ENCODE measurements at places on chromosomes 7 and 10. TPM values are rescaled to one million over a fixed set of nuclear protein-coding genes. Genes with fewer than 3 reads are reported as not detected.

DNA sequence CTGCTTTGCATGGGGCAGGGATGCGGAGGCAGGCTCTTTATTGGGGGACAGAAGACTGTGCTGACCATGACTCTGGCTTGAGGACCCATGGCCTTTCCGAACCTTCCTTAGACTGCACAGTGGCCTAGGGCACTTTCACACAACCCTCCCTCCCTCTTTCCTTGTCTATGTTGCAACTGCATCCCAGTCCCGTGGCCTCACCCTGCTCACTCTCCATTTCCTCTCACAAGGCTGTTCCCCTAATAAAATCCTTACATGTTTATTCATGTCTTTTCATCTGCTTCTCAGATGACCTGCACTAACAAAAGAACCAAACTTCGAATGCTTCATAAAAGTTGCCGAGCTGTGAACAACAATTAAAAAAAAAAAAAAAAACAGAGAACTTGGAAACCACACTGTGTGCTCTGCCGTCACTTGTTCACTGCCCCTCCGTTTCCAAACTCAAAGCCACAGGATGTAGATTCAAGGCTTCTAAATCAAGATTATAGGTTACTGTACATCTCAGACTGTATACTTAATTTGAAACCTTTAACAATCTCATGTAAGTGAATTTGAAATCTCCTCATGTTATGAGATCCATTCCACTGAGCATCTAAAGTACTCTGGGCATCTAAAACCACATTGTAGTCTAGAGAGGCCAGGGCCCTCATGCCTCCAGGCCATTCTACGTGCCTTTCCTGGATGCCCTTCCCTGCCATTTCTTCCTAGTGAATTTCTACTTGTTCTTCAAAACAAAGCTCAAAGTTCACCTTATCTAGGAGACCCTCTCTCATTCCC, 265.9 kb downstream of the SNX13 start:
- peaks cover 12% of the 10 kb centered on the region for H3K27me3 ChIP-seq
- H3K36me3 ChIP-seq, result no peaks in the 10 kb centered on the region
- no peak overlapping the region for H3K27ac ChIP-seq
- no peaks in the 10 kb centered on the region for H3K4me1 ChIP-seq

GRCh38 chr7:27134392-27134791, 3.8 kb upstream of the HOXA4 start:
- H3K36me3 ChIP-seq, result peaks cover under 1% of the 10 kb centered on the region
- DNase-seq, result peak; percentile 62
- peaks cover 14% of the 10 kb centered on the region for H3K4me1 ChIP-seq
- no peak overlapping the region for H3K27ac ChIP-seq

Gene STEAP1
- total RNA-seq, result 1.1 TPM

GRCh38 chr10:95864906-95865813, 42.6 kb upstream of the CC2D2B start:
- peak overlapping the region; percentile 71 for H3K27ac ChIP-seq
- peak; percentile 88 for DNase-seq
- no peaks in the 10 kb centered on the region for H3K27me3 ChIP-seq
- peaks cover 30% of the 10 kb centered on the region for H3K4me1 ChIP-seq
- H3K36me3 ChIP-seq, result peaks cover 13% of the 10 kb centered on the region
- H3K4me3 ChIP-seq, result peak overlapping the region; percentile 22

DNA sequence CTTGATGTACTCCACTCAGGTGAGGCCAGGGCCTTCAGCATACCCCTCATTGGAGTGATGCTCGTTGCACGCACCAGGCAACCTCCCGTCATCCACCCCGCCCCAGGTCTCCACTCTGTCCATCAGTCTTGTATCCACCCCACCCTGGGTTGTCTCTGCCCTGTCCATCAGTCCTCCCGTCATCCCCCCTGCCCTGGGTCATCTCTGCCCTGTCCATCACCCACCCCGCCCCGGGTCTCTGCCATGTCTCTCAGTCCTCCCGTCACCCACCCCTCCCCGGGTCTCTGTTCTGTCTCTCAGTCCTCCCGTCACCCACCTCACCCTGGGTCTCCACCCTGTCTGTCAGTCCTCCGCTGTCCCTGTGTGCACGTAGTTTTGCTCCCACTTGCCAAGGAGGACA, 59.9 kb downstream of the WDR37 start:
- no peak overlapping the region for H3K4me3 ChIP-seq
- H3K27ac ChIP-seq, result no peak overlapping the region
- DNase-seq, result no peak
- peaks cover 34% of the 10 kb centered on the region for H3K4me1 ChIP-seq

Gene CYP3A4
- total RNA-seq, result not detected

- H3K36me3 ChIP-seq, result no peaks in the 10 kb centered on the region
- H3K27ac ChIP-seq, result no peak overlapping the region
- peak; percentile 88 for DNase-seq
- H3K27me3 ChIP-seq, result peaks cover 2% of the 10 kb centered on the region
Observed at GRCh38 chr7:138865843-138866242, 67.8 kb upstream of the ATP6V0A4 start.

Gene WEE2
- not detected for total RNA-seq

Gene PALD1
- total RNA-seq, result 2.1 TPM

- H3K27ac ChIP-seq, result no peak overlapping the region
- H3K4me1 ChIP-seq, result no peaks in the 10 kb centered on the region
- no peak for DNase-seq
- no peak overlapping the region for H3K4me3 ChIP-seq
- H3K36me3 ChIP-seq, result no peaks in the 10 kb centered on the region
Observed at GRCh38 chr7:31788445-31788844, 101.4 kb downstream of the PPP1R17 start.

GRCh38 chr7:101586906-101587677, 42.0 kb downstream of the MYL10 start:
- no peak for DNase-seq
- H3K4me1 ChIP-seq, result no peaks in the 10 kb centered on the region
- no peaks in the 10 kb centered on the region for H3K27me3 ChIP-seq
- no peak overlapping the region for H3K4me3 ChIP-seq
- no peaks in the 10 kb centered on the region for H3K36me3 ChIP-seq

DNA sequence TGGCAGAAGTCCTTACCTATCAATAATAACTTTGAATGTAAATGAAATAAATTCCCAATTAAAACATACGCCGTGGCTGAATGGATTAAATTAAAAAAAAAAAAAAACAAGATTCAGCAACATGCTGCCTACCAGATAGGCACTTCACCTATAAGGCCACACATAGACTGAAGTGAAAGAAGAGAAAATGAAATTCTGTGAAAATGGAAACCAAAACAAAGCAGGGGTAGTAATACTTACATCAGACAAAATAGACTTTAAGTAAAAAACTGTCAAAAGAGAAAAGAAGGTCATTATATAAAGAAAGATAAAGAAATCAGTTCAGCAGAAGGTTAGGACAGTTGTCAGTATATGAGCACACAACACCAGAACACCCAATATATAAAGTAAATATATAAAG, 55.3 kb downstream of the TCAF1 start:
- DNase-seq, result no peak
- no peaks in the 10 kb centered on the region for H3K27me3 ChIP-seq
- H3K4me1 ChIP-seq, result no peaks in the 10 kb centered on the region
- no peak overlapping the region for H3K4me3 ChIP-seq
- H3K27ac ChIP-seq, result no peak overlapping the region
- peaks cover 4% of the 10 kb centered on the region for H3K36me3 ChIP-seq

Gene FKBP6
- not detected for total RNA-seq

DNA sequence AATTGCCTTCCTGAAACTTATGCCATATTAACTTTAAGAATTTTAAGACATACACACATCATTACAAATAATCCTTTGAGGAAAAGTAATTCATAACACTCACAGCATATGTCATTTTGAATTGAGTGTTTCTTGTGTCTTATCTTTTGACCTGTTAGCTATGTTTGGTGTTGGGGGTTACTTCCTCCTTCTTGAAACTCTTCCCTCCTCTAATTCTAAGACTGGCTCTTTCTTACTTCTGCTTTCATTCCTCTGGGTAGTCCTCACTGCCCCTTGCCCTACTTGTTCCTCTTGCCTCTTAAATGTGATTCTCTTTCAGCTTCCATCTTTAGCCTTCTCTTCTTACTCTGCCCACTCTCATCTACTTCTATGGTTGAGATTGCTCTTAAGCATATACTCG, 28.3 kb upstream of the PIP4K2A start:
- no peak overlapping the region for H3K27ac ChIP-seq
- no peaks in the 10 kb centered on the region for H3K36me3 ChIP-seq
- peaks cover 6% of the 10 kb centered on the region for H3K27me3 ChIP-seq
- no peaks in the 10 kb centered on the region for H3K4me1 ChIP-seq
- H3K4me3 ChIP-seq, result no peak overlapping the region

GRCh38 chr7:81623251-81623855, 146.5 kb downstream of the HGF start:
- no peak overlapping the region for H3K27ac ChIP-seq
- no peak overlapping the region for H3K4me3 ChIP-seq
- no peaks in the 10 kb centered on the region for H3K27me3 ChIP-seq
- H3K4me1 ChIP-seq, result no peaks in the 10 kb centered on the region

DNA sequence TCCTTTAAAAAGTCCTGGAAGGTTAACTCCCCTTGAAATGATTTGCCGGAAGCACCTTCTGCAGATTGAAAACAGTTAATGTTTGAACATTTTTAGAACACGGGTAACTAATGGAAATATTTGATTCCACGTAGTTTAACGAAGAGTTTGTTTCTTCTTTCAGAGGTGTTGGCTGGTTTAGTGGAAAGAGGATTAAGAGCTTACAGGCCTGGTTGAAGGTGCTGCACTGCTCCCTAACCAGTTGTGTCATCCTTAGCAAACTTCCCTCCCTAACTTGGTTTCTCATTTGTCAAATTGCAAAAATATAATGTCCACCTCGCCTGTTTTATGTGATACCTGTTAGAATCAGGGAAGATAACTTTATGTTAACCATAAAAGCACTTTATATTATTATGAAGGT, 243.0 kb upstream of the FZD8 start:
- no peak overlapping the region for H3K4me3 ChIP-seq
- no peaks in the 10 kb centered on the region for H3K27me3 ChIP-seq
- H3K36me3 ChIP-seq, result no peaks in the 10 kb centered on the region

Gene SFR1
- 12.1 TPM for total RNA-seq

DNA sequence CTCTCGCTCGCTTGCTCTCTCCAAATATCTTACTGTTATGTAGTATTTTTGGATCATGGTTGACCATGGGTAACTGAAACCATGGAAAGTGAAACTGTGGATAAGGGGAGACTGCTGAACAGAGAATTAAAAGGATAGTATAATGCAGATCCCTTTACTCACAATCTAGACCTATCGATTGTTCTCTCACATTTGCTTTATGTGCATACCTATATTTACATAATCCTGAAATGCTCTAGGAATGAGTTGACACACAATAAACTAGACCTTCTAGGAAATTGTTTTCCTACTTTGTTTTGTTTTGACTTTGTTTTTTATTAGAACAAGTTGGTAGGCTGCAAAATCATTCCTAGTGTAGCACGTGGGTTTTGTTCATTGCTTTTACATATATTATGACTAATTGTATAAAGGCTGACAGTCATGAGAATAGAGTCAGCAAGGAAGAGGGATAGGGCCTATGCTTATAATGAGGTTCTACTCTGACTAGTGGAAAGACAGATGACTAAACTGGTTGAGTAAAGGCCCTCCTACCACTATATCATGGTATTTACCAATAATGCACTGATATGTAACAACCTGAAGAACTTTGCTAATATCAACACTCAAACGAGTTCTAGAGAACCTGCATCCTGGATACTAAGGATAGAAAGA, 175.3 kb upstream of the TARP start:
- H3K27ac ChIP-seq, result no peak overlapping the region
- no peak for DNase-seq
- peaks cover 12% of the 10 kb centered on the region for H3K27me3 ChIP-seq
- no peak overlapping the region for H3K4me3 ChIP-seq

Gene GBX1
- not detected for total RNA-seq

DNA sequence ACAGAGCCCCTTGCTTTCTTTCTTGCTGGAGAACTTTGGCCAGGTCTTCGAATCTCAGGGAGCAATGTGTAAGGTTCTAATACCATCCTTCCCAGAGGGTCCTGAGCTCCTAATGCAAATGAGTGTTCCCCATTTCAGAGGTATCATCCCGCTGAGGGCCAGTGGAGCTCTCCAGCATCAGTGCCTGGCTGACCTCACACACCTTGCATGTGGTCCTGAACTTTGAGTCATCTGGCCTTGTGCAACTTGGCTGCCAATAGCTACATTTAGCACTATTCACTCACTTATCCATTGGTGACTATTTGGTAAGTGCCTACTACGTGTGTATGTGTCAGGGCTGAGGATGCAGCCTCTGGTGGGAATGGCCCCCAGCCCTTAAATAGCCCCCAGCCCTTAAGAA, 48.4 kb upstream of the HABP2 start:
- H3K27ac ChIP-seq, result no peak overlapping the region
- H3K27me3 ChIP-seq, result peaks cover 5% of the 10 kb centered on the region
- H3K4me1 ChIP-seq, result no peaks in the 10 kb centered on the region
- H3K36me3 ChIP-seq, result no peaks in the 10 kb centered on the region
- H3K4me3 ChIP-seq, result no peak overlapping the region
- DNase-seq, result no peak

- H3K36me3 ChIP-seq, result no peaks in the 10 kb centered on the region
- H3K4me3 ChIP-seq, result no peak overlapping the region
- DNase-seq, result no peak
- no peak overlapping the region for H3K27ac ChIP-seq
- H3K4me1 ChIP-seq, result peaks cover 4% of the 10 kb centered on the region
Observed at GRCh38 chr10:97183314-97183713, 2.4 kb downstream of the SLIT1 start.

Gene CCL24
- not detected for total RNA-seq

Gene C10orf143
- total RNA-seq, result 2.5 TPM

Gene MXI1
- total RNA-seq, result 22.7 TPM

DNA sequence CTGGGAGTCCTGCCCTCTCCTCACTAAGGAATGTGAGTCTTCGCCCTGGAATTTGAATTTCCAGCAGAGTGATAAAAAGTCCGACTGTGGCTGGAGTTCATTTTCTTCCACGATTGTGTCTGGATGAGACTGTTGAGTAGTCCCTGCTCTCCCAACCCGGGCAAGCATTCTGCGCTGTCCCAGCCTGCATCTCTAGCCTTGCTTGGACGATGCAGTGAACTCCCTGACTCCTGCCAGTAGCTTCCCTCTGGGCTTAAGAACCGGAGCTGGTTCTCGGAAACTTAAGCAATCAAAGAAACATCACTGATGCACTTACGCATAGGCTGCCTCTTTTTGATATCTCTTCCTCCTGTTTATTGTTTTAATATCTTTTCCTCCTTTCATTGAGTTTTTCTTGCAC, 116.0 kb upstream of the FZD8 start:
- no peak overlapping the region for H3K27ac ChIP-seq
- no peak overlapping the region for H3K4me3 ChIP-seq
- DNase-seq, result no peak
- no peaks in the 10 kb centered on the region for H3K27me3 ChIP-seq
- H3K4me1 ChIP-seq, result no peaks in the 10 kb centered on the region
- H3K36me3 ChIP-seq, result no peaks in the 10 kb centered on the region

DNA sequence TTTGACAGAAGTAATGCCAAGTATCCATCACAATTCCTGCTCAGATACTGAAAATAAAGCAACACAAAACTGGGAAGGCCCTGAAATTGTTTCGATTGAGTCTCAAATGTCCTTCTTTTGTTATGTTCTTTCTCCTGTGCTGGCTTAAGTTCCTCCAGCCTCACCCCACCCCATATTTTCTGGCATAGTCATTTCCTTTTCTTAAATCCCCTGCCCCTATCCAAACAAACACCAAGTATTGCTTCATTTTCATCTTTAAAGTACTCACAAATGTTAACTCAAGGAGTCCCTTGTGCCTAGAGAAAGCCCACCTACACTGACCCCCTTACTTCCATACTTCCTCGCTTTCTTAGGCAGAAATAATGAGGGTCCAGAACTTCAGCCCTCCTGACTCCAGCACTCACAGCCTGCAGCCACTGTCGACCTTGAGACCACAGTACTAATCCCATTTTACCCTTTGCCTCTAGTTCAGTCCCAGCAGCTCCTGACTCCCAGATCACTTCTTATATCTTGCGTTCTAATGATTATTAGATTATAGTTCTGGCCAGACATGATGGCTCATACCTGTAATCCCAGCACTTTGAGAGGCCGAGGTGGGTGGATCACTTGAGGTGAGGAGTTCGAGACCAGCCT, 73.2 kb upstream of the ST8SIA6 start:
- no peaks in the 10 kb centered on the region for H3K4me1 ChIP-seq
- peaks cover 3% of the 10 kb centered on the region for H3K27me3 ChIP-seq
- no peak overlapping the region for H3K27ac ChIP-seq
- DNase-seq, result no peak

Gene MCM10
- total RNA-seq, result 112 TPM

All from activated CD4-positive, alpha-beta T cell treated with anti-CD3 and anti-CD28 coated beads, Interleukin-2, amount 10 ng/mL, durations not matched to agents 24 days and 14 days (primary cell).